ENCODE measurements at places on chromosomes 1 and 21.
A peak's percentile ranks its signal among the peaks of the same experiment; 100 is the strongest.

- peaks cover 33% of the 10 kb centered on the region for H3K27me3 ChIP-seq
- no peaks in the 10 kb centered on the region for H3K4me1 ChIP-seq
- no peak for ATAC-seq
- no peaks in the 10 kb centered on the region for H3K36me3 ChIP-seq
These were observed 28.0 kb upstream of the LRRN2 start for GRCh38 chr1:204713541-204713940.

GRCh38 chr1:173529106-173529505 is 52.0 kb downstream of the PRDX6 start:
- no peak overlapping the region for H3K4me3 ChIP-seq
- no peaks in the 10 kb centered on the region for H3K27me3 ChIP-seq
- ATAC-seq, result no peak
- H3K4me1 ChIP-seq, result peaks cover 15% of the 10 kb centered on the region
- no peaks in the 10 kb centered on the region for H3K36me3 ChIP-seq

DNA sequence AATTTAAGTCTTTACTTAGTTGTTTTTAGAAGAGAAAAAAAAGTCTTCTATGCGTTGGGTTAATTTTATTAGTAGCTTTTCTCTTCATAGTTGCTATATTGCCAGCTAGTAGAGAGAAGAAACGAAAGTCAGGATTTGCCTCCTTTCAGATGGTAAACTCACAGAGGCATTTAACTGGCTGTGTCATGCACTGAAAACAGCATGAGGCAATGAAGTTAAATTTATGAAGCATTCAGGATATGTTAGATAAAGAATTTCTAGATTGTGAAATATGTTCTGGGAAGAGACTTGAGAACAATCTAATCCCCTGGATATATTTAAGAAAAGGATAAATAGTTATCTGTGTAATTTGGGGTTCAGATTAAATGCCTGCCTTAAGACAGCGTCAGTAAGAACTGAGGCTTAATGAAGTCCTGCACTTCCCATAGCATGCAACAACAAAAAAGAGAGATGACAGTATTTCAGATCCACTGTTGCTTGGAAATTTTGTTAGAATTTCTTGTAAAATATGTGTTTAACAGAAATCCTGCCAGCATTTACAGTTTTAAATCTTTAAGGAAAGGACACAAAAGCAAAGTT is 1.7 kb downstream of the ANGPTL1 start:
- no peaks in the 10 kb centered on the region for H3K36me3 ChIP-seq
- ATAC-seq, result peak; percentile 55
- peak overlapping the region; percentile 88 for H3K4me3 ChIP-seq
- H3K27ac ChIP-seq, result peak overlapping the region; percentile 75
- peaks cover 51% of the 10 kb centered on the region for H3K4me1 ChIP-seq
- H3K27me3 ChIP-seq, result no peaks in the 10 kb centered on the region

- no peak overlapping the region for H3K4me3 ChIP-seq
- peaks cover 10% of the 10 kb centered on the region for H3K4me1 ChIP-seq
- ATAC-seq, result no peak
These were observed 350.1 kb downstream of the CHRM3 start for GRCh38 chr1:239736479-239736878.

- H3K27ac ChIP-seq, result no peak overlapping the region
- no peak for ATAC-seq
- no peaks in the 10 kb centered on the region for H3K4me1 ChIP-seq
These were observed 263.9 kb downstream of the NTNG1 start for GRCh38 chr1:107404756-107405155.

- no peak overlapping the region for H3K4me3 ChIP-seq
- no peaks in the 10 kb centered on the region for H3K36me3 ChIP-seq
- H3K27me3 ChIP-seq, result no peaks in the 10 kb centered on the region
These were observed 32.1 kb downstream of the TGFB2 start for GRCh38 chr1:218377143-218377660.

DNA sequence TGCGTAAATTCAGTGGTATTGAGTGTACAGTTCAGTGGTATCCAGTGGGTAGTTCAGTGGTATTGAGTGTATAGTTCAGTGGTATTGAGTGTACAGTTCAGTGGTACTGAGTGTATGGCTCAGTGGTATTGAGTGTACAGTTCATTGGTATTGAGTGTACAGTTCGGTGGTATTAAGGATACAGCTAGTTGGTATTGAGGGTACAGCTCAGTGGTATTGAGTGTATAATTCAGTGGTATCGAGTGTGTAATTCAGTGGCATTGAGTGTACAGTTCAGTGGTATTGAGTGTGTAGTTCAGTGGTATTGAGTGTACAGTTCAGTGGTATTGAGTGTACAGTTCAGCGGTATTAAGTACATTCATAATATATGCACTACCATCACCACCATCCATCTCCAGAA is 23.5 kb upstream of the KCNAB2 start:
- H3K27me3 ChIP-seq, result peaks cover 14% of the 10 kb centered on the region
- H3K4me1 ChIP-seq, result no peaks in the 10 kb centered on the region
- H3K27ac ChIP-seq, result no peak overlapping the region
- no peaks in the 10 kb centered on the region for H3K36me3 ChIP-seq

GRCh38 chr1:219185486-219186117 is 11.9 kb downstream of the LYPLAL1 start:
- H3K27me3 ChIP-seq, result no peaks in the 10 kb centered on the region
- H3K4me1 ChIP-seq, result peaks cover 14% of the 10 kb centered on the region
- no peak overlapping the region for H3K27ac ChIP-seq
- peaks cover 7% of the 10 kb centered on the region for H3K36me3 ChIP-seq
- ATAC-seq, result no peak

- H3K27me3 ChIP-seq, result no peaks in the 10 kb centered on the region
- no peak overlapping the region for H3K4me3 ChIP-seq
- ATAC-seq, result no peak
These were observed 15.6 kb downstream of the DDAH1 start for GRCh38 chr1:85449356-85449755.

GRCh38 chr1:240344918-240345317 is 253.2 kb downstream of the FMN2 start:
- no peak for ATAC-seq
- H3K27me3 ChIP-seq, result no peaks in the 10 kb centered on the region
- no peak overlapping the region for H3K27ac ChIP-seq
- no peak overlapping the region for H3K4me3 ChIP-seq
- no peaks in the 10 kb centered on the region for H3K4me1 ChIP-seq

- no peak for ATAC-seq
- no peaks in the 10 kb centered on the region for H3K4me1 ChIP-seq
- no peak overlapping the region for H3K27ac ChIP-seq
- H3K36me3 ChIP-seq, result no peaks in the 10 kb centered on the region
- no peak overlapping the region for H3K4me3 ChIP-seq
- no peaks in the 10 kb centered on the region for H3K27me3 ChIP-seq
These were observed 4.6 kb downstream of the CHD1L start for GRCh38 chr1:147246910-147247655.

GRCh38 chr1:93399781-93400180 is 48.1 kb upstream of the FNBP1L start:
- H3K36me3 ChIP-seq, result no peaks in the 10 kb centered on the region
- ATAC-seq, result no peak
- H3K27ac ChIP-seq, result no peak overlapping the region
- no peak overlapping the region for H3K4me3 ChIP-seq

DNA sequence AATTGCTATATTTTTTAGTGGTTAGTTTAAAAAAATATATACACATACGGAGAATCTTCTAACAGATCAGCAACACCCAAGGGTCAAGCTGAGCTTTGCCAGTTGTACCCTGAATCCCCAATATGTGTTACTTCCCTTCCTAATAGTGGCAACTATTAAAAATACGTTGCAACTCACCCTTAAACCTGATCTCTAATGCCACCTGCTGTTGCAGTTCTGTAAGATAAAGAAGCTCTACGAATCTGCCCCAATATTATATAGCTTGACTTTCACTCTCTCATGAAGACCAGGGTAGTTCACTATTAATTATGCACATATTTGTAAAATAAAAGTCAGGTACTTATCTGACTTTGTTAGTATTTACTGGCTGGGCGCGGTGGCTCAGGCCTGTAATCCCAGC is 58.4 kb downstream of the ASH1L start:
- ATAC-seq, result no peak
- H3K4me1 ChIP-seq, result peaks cover 4% of the 10 kb centered on the region
- no peaks in the 10 kb centered on the region for H3K27me3 ChIP-seq
- H3K36me3 ChIP-seq, result no peaks in the 10 kb centered on the region

- H3K27me3 ChIP-seq, result peaks cover 35% of the 10 kb centered on the region
- H3K27ac ChIP-seq, result no peak overlapping the region
These were observed 58.1 kb upstream of the COA6 start for GRCh38 chr1:234315091-234315541.

DNA sequence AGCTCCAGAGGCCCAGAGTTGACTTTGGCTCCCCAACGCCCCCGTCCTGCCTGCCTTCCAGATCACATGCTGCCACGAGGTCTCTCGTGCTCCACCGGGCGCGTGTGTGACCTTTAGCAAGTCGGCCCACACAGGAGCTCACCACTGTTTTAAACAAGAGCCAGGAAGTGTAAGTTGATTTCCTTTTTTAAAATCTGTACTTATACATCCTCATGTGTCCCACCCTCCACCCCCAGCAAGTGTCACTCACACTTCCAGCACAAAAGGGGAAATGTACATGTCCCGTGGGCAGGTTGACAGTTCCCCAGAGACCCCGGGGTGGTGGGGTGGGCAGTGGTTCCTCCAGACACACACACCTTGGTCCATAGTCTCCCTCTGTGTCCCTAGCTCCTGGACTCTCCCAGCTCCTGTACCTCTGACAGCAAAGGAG is 84.4 kb downstream of the STUM start:
- H3K4me3 ChIP-seq, result no peak overlapping the region
- H3K27ac ChIP-seq, result peak overlapping the region; percentile 87
- H3K4me1 ChIP-seq, result peaks cover 3% of the 10 kb centered on the region
- ATAC-seq, result no peak
- no peaks in the 10 kb centered on the region for H3K27me3 ChIP-seq

DNA sequence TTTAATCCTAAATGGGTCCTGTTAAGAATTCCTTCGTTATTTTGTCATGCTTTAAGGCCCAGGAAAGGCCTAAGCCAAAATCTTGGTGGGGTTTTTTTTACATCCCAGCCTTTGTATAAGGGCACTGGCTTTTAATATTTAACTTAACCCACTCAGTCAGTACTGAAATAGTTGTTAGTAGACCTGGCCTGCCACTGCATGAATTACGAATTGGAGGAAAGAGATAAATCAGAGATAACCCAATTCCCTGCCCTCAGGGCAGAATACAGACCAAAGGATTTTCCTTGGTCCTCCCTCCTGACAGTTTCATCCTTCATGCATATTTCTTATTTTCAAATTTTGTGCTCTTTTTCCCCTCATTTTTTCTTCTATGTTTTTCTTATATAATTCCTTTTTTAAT is 193.0 kb downstream of the FASLG start:
- H3K4me1 ChIP-seq, result no peaks in the 10 kb centered on the region
- ATAC-seq, result no peak
- H3K27ac ChIP-seq, result no peak overlapping the region
- H3K27me3 ChIP-seq, result no peaks in the 10 kb centered on the region
- no peaks in the 10 kb centered on the region for H3K36me3 ChIP-seq

DNA sequence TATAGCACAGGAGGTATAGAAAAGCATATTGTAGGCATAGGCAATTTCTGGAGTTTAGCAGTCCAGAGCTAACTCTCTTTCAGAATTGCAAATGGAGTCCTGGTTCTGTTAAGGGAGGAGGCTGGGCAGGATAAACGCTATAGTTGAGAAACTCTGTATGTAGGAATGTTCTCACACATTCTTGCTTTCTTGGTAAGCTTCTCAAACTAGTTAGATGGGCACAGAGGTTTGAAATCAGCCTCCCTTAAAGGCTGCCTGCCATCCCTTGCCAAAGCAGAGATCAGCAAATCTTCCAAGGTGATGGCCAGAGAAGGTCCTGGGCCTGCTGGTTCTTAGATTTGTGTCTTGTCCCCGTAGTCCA is 42.9 kb upstream of the TADA1 start:
- H3K4me3 ChIP-seq, result no peak overlapping the region
- no peak overlapping the region for H3K27ac ChIP-seq
- H3K27me3 ChIP-seq, result peaks cover 15% of the 10 kb centered on the region
- no peaks in the 10 kb centered on the region for H3K4me1 ChIP-seq
- no peak for ATAC-seq
- peaks cover 13% of the 10 kb centered on the region for H3K36me3 ChIP-seq

DNA sequence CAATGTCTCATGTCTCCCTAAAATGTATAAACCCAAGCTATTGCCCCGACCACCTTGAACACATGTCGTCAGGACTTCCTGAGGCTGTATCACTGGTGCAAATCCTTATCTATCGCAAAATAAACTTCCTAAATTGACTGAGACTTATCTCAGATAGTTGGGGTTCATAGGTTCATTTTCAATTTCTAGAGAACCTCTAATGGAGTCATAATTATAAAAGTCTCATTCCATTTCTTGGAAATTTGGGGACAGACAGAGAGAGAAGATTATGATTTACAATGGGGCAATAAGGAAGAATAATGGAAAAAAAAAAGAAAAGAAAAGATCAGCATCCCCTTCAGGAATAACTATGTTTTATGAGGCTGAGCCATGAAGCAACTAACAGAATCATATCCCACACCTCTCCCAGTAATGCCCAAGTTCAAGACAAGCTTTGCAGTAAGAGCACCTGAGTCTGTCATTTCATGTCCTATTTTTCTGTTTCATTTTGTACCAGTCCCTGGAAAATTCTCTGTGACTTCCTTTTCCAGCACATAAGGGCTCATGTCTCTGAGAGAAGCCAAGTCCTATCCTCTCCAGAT is 70.0 kb upstream of the ETS2 start:
- no peak overlapping the region for H3K27ac ChIP-seq
- H3K4me3 ChIP-seq, result no peak overlapping the region
- no peaks in the 10 kb centered on the region for H3K36me3 ChIP-seq

DNA sequence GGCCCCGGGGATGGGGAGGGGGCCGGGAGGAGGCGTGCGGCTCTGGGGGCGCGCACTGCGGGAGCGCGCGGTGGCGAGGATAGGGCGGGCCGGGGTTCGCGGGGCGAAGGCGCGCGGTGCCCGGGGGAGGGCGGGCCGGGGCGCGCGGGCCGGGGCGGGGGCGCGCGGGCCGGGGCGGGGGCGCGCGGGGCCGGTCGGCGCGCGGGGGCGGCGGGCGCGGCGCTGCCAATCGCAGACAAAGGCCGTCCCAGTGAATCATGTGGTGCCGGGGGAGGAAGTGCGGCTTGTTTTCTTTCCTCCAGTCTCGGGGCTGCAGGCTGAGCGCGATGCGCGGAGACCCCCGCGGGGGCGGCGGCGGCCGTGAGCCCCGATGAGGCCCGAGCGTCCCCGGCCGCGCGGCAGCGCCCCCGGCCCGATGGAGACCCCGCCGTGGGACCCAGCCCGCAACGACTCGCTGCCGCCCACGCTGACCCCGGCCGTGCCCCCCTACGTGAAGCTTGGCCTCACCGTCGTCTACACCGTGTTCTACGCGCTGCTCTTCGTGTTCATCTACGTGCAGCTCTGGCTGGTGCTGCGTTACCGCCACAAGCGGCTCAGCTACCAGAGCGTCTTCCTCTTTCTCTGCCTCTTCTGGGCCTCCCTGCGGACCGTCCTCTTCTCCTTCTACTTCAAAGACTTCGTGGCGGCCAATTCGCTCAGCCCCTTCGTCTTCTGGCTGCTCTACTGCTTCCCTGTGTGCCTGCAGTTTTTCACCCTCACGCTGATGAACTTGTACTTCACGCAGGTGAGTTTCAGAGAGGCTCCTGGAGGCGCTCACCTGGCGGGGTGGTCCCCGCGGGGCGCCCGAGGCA is at the start of gene GPR137B:
Gene GPR137B (plus strand): TSS at position 287 of the 851 bp plus-strand sequence. CDS start 84 bp downstream, at position 371.
- no peaks in the 10 kb centered on the region for H3K36me3 ChIP-seq
- peak within 1 kb of the TSS; percentile 42 for H3K27ac ChIP-seq
- peak; percentile 60 for ATAC-seq
- H3K4me3 ChIP-seq, result peak within 1 kb of the TSS; percentile 78
- H3K4me1 ChIP-seq, result peaks cover 41% of the 10 kb centered on the region

GRCh38 chr1:203768256-203768655 is 3.3 kb downstream of the LAX1 start:
- no peak for ATAC-seq
- no peaks in the 10 kb centered on the region for H3K36me3 ChIP-seq
- no peak overlapping the region for H3K27ac ChIP-seq
- H3K4me3 ChIP-seq, result no peak overlapping the region
- H3K4me1 ChIP-seq, result peaks cover 23% of the 10 kb centered on the region
